Progenitor cell of endocrine pancreas (in vitro differentiated cells): ENCODE measurements at places on chromosomes 7 and 10. TPM values are rescaled to one million over a fixed set of nuclear protein-coding genes. Genes with fewer than 3 reads are reported as not detected.
A peak's percentile ranks its signal among the peaks of the same experiment; 100 is the strongest.

DNA sequence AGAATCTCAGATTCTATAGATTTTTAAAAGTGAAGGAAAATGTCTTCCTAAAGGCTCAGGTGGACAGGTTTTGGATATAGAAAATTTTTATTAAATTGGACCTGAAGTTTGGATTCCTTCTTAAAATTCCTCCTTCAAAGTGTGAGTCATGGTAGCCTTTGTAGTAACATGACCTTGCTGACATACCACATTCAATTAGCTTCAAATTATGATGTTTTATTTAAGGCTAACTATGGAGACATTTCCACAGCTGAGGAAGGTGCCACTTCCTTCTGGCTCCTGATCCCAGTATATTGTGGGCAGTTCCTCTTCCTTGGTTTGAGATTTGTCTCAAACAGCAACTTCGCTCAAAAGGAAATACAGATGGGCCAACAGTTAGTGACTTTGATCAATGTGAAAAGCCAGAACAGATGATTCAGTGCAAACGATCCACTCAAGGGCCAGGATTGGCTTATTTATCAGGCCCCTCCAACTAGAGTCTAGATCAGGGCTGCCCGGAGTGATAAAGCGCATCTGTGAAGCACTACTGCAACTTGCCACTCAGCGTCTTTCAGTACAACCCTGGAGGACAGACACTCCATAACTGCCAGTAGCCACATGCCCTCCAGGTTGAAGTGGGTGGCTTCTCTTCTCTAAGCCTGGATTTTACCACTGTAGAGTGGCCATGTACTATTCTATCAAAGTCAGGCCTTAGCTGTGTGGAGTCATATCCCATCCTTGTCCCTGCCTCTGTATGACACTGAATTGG lies 573.5 kb downstream of the KIF20B start:
- no peaks in the 10 kb centered on the region for H3K27me3 ChIP-seq
- H3K36me3 ChIP-seq: no peaks in the 10 kb centered on the region
- H3K4me3 ChIP-seq: no peak overlapping the region
- peak overlapping the region; percentile 59 for H3K27ac ChIP-seq
- H3K4me1 ChIP-seq: no peaks in the 10 kb centered on the region
- DNase-seq: no peak

The CSGALNACT2 gene
- total RNA-seq: 8.9 and 9.3 TPM in 2 replicates

DNA sequence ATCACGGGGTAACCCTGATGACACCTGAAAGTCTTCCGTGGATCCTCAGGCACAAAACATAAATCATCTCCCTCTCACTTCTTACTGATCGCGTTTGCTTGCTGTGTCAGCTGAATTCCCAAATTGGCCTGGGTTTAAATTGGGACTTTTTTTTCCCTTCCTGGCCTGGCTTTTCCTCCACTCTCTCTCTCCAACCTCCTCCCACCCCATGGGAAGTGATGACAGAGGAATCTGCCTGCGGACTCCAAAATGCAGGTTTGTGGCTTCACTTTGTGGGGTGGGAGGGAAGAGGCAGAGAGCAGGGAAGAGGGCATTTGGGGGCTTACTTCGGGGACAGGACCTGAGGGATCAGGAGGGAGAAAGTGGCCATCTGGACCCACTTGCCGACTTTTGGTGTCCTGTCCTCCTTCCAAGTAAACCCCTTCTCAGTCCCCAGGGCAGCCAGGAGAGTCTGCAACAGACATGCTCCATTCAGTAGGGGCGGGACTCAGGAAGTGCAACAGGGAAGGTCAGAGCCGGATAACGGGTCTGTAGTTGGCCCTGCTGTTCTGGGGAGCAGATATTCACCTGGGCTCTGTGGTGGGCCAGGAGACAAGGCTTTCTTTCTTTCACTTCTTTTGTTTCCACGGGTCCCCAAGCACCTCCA lies 172.7 kb downstream of the PLXNA4 start:
- H3K4me3 ChIP-seq: no peak overlapping the region
- no peak for DNase-seq
- peaks cover 4% of the 10 kb centered on the region for H3K27me3 ChIP-seq
- no peaks in the 10 kb centered on the region for H3K4me1 ChIP-seq
- H3K27ac ChIP-seq: no peak overlapping the region

DNA sequence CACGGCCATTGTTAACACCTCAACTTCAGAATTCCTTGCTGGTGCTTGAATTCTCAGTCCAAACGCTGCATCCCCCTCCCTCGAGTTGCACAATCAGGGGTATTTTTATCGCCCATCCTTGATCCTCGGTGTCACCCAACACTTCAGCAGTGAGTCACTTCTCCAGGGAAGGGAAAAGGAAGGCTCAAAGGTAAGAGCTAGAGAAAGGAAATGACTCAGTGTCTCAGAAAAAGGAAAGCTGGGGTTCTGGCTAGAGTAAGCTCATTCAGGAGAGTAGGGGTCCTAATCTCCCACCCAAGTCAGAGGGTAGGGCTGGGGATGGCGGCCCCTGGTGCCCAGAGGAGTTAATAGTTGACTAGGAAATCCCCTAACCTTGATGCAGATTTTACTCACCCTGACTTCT lies 39.8 kb upstream of the TRIM8 start:
- H3K27me3 ChIP-seq: no peaks in the 10 kb centered on the region
- H3K27ac ChIP-seq: peak overlapping the region; percentile 80
- no peak for DNase-seq
- H3K4me3 ChIP-seq: no peak overlapping the region
- H3K36me3 ChIP-seq: peaks cover 10% of the 10 kb centered on the region
- H3K4me1 ChIP-seq: peaks cover 10% of the 10 kb centered on the region

DNA sequence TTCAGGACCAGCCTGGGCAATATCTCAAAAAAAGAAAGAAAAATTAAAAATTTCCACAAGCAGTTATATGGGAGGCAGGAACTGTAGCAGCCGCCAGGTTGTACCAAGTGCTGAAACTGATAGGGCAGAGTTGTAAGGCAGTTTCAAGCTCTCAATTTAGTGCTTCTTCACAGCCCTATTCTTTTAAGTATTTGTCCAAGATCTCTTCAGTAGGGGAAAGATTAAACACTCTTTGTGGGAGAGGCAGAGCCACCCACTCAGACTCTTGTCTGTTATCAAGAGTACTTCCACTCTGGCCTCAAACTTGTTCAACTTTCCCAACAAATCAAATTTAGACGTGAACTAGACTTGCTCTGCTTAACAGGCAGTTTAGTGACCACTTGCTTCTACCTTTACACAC lies 228.7 kb downstream of the REEP3 start:
- no peak overlapping the region for H3K27ac ChIP-seq
- no peaks in the 10 kb centered on the region for H3K36me3 ChIP-seq
- no peaks in the 10 kb centered on the region for H3K27me3 ChIP-seq

DNA sequence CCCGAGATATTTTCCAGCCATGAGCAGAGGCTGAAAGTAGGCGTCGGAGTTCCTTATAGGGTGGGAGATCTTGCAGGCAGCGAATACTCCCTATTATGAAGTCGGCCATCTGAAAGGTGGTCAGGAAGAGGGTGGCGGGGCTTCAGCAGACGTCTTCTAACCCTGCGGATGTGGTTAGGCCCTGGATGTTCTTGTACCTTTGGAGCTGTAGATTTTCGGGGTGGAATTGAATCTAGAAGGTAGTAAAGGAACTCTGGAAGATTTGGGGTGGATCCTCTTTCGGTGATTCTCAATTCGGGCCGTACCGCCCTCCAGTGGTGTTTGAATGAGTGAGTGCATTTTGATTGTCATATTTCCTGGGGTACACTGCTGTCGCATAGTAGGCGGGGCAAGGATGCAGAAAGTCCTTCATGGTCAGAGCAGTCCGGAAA lies 635 bp downstream of the NUP205 start:
- no peak overlapping the region for H3K4me3 ChIP-seq
- DNase-seq: no peak
- H3K27ac ChIP-seq: no peak overlapping the region
- H3K36me3 ChIP-seq: peaks cover 5% of the 10 kb centered on the region
- H3K4me1 ChIP-seq: peaks cover 10% of the 10 kb centered on the region

The AQP1 gene
- total RNA-seq: 1.3 and 1.4 TPM in 2 replicates

GRCh38 chr7:26633557-26633956 lies 230.8 kb downstream of the SKAP2 start:
- H3K4me1 ChIP-seq: no peaks in the 10 kb centered on the region
- no peak overlapping the region for H3K4me3 ChIP-seq
- no peaks in the 10 kb centered on the region for H3K36me3 ChIP-seq
- no peak for DNase-seq
- no peaks in the 10 kb centered on the region for H3K27me3 ChIP-seq

GRCh38 chr10:25849988-25850387 lies 84.0 kb upstream of the MYO3A start:
- no peak for DNase-seq
- H3K36me3 ChIP-seq: no peaks in the 10 kb centered on the region
- no peaks in the 10 kb centered on the region for H3K4me1 ChIP-seq
- peaks cover 22% of the 10 kb centered on the region for H3K27me3 ChIP-seq
- H3K4me3 ChIP-seq: no peak overlapping the region
- no peak overlapping the region for H3K27ac ChIP-seq
